ENCODE measurements at places on chromosomes 11 and 22. TPM values are rescaled to one million over a fixed set of nuclear protein-coding genes. Genes with fewer than 3 reads are reported as not detected.

MRGPRX4 gene
- total RNA-seq = not detected

KIRREL3 gene
- total RNA-seq = 9.9 TPM

TRIM49D1 gene
- not detected for total RNA-seq

VPREB1 gene
- total RNA-seq = not detected

LINC01488 gene
- not detected for total RNA-seq

C11orf71 gene
- 2.9 TPM for total RNA-seq

ACRV1 gene
- total RNA-seq = not detected

MOGAT2 gene
- total RNA-seq = not detected

TRIM5 gene
- 65.2 TPM for total RNA-seq

UCP3 gene
- 1.7 TPM for total RNA-seq

RIC3 gene
- total RNA-seq = not detected

HBG1 gene
- total RNA-seq = not detected

CYTH4 gene
- under 0.01 TPM for total RNA-seq

TCN1 gene
- not detected for total RNA-seq

BAIAP2L2 gene
- 2.3 TPM for total RNA-seq

CTSW gene
- 0.43 TPM for total RNA-seq

PRDM10 gene
- total RNA-seq = 6.1 TPM

SMIM38 gene
- under 0.01 TPM for total RNA-seq

GAL3ST1 gene
- not detected for total RNA-seq

ADAMTS15 gene
- 2.2 TPM for total RNA-seq

RIMBP3B gene
- total RNA-seq = 0.32 TPM

MIOX gene
- not detected for total RNA-seq

VSIG2 gene
- total RNA-seq = under 0.01 TPM

KDM4E gene
- not detected for total RNA-seq

UBQLNL gene
- under 0.01 TPM for total RNA-seq

IL17REL gene
- total RNA-seq = not detected

OR2AG2 gene
- 0.32 TPM for total RNA-seq

FGF19 gene
- total RNA-seq = not detected

SYT12 gene
- total RNA-seq = 0.43 TPM

KCNK7 gene
- not detected for total RNA-seq

RFPL1 gene
- total RNA-seq = not detected

TRIM22 gene
- 70.9 TPM for total RNA-seq

PRRG4 gene
- total RNA-seq = under 0.01 TPM

KLHL35 gene
- 3.2 TPM for total RNA-seq

RFPL3 gene
- not detected for total RNA-seq

Data from fibroblast of villous mesenchyme (primary cell).